ENCODE measurements at places on chromosomes 5 and 9.

DNA sequence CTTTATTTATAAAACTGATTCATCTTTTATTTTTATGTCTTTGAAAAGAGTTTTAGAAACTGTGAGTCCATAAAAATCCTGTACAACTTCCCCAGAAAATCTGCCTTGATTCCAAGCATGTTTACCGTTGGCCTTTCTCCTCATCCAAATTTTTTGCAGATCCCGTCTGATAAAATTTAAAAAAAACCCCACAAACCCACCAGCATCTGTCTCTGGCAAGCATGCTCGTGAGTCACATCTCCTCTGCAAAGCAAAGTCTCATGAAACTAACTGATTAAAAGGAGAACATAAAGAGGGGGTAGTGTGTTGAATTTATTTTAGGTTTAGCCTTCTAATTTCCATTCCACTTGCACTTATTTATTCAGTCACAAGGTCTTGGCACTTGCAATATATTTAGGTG, 109.4 kb downstream of the MAT2B start:
- no peak for DNase-seq

DNA sequence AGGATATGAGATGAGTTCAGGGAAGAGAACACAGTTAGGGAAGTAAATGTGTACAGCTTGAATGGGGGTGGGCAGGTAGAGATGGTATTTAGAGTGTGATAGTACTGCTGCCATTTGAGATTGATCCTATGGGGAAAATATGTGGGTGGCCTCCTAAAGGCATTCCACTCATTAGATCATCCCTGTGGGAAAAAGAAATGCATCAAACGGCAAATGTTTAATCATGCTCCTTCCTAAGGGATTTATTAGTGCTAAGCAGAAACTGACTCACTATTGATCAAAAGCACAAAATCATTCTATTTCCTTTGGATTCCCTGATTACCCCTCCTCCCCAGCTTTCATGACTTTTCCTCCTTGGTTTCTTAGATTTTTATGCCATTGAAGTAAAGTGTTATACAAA, 36.4 kb upstream of the SMC5 start:
- DNase-seq, result no peak

DNA sequence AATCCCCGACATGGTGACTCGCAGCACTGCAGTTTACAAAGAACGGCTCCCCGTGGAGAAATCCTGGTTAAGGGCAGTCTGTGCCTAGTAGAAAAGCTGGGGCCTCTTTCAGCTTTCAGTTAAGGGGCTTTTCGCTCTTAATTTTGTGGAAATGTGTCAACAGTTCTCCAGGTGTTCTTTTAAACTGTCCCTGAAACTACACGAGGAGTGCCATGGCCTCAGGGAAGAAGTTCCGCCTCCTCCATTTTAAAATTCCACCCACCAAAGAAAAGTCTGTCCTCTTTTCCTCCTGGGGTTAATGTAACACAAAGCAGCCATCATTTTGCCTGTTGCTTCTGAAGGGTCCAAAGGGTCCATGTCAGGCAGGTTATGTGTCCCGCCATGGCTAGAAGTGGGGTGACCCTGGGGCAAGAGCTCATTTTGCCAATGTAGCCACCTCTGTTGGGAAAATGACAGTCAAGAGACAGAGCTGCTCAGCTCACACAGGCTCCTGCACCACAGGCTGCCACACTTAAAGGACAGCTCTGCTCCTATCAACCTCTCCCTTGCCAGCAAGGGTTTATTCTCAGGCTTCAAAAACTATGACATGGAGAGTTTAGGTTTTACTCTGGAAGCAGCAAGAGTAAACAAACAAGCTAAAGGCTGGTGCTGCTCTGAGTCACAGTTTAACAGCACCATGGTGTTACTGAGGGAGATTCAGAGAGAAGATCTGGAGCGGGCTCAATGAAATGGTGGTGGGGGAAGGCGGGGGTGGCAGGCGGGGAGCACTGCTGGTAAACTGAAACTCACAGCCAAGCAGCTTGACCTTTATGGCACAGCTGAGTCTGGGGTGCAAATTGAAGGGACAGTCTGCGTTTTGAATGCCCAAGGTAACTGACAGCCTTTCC, 3.2 kb downstream of the WHRN start:
- no peak for DNase-seq

DNA sequence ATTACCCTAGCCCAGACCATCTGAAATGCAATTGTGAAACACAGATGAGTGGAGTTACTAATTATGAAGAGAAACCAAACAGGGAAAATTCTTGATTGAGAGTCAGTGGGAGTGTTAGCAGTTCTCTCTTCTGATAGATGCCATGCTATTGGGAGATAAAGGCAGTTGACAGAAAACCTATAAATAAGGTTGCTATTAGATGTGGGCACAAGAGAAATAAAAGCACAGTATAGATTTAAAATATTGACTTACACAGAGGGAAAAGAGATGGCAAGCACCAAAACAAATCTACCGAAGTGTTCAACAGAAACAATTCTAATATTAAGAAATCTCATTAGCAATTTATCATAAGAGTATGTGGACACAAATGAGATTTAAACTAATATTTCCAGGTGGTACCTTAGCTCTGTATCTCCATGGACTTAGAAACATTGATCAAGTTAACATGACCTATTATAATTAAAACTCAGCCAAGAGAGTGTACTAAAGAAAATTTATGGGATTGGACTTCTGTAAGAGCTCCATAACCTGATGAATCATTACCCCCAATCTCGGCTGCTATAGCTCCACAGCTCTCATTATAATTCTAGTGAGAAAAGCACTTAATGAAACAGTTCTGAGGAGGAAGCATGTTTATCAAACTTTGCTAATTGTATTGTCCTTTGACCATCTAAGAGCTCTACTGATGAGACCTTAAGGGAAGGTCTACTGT, 665.0 kb upstream of the RIOK2 start:
- no peak for DNase-seq

DNA sequence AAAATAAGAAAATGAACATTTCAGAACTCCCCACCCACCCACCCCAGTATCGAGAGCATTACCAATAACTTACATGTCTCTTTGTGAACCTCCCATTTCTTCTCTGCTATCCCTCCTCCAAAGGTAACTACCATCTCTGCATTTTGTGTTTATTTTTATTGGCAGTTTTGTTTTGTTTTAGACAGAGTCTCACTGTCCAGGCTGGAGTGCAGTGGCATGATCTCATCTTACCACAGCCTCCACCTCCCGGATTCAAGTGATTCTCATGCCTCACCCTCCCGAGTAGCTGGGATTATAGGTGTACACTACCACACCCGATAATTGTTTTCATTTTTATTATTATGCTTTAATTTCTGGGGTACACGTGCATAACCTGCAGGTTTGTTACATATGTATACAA, 21.7 kb upstream of the GLIS3 start:
- DNase-seq, result no peak

DNA sequence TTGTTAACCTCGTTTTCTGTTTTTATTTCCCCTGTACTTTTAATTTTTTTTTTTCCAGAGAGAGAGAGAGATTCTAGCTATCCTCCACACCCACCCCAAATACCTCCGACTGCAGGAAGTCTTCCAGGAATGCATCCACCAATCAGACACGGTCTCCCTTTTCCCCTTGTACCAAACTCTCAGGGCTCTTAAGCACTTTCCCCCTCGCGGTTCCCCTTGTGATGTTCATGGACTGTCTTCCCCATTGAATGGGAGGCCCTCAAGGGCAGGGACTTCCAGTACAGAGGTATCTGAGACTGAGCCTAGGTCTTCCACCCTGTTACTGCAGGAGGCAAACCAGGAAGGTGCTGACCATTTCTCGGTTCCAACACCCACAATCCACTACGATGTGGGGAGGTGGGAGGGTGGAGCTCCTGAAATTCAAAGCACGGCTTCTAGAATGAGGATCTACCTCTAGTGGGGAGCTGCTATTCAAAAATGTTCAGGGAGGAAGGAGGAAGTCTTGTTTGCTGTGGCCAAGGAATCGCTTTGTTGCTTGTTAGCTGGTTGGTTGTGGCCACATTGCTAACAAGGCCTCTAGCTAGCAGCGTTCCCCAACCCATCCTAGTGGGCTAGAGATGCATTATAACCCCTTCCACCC, 37.5 kb upstream of the PTGS1 start:
- no peak for DNase-seq

GRCh38 chr9:121566481-121567465, 67.1 kb upstream of the GGTA1 start:
- DNase-seq, result no peak

DNA sequence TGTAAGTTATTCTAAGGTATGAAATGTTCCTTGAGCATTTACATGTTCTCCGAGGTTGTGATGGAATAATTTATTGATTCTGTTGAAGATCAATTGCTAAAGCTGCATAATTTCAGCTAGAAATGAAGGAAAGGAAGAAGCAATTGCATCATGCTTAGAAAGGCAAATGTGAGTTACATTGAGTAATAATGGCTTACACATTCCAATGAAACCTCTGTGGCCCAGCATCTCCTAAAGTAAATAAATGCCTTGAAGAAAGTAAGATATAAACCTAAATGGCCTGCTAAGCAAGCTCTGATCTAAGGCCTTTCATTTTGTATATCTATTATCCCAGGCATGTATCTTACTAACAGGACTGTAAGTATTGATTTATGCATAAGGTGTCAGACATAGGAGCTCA, 677.3 kb upstream of the RGMB start:
- no peak for DNase-seq

DNA sequence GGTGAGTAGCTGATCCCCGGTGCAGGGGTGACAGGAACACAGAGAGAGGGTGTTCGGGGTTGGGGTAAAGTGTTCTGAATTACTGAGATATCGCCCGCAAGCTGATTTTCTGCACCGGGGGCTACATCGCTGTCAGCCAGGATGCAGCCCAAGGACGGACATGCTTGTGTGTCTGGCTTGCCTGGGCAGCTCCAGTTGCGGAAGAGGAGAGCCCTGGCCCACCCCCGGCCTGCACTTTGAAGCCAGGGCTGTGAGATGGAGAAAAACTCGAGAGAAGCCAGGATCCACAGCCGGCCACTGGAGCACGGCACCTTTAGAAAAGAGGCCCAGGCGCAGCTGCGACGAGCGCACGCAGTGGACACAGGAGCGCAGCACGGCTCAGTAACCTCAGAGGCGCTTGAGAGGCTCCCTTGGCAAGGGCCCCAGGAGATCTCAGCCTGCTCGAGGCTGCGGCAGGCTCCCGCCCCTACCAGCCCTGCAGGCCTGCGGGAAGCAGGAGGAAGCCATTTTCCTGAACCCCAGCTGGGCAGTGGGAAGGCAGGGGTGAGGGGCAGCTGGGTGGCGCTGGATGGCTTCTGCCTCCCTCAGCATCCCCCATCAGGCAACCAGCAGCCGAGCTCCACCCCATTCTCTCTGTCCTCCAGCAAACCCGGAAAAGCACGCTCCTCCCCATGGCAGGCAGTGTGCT, 59.2 kb downstream of the C9orf50 start:
- DNase-seq, result no peak

DNA sequence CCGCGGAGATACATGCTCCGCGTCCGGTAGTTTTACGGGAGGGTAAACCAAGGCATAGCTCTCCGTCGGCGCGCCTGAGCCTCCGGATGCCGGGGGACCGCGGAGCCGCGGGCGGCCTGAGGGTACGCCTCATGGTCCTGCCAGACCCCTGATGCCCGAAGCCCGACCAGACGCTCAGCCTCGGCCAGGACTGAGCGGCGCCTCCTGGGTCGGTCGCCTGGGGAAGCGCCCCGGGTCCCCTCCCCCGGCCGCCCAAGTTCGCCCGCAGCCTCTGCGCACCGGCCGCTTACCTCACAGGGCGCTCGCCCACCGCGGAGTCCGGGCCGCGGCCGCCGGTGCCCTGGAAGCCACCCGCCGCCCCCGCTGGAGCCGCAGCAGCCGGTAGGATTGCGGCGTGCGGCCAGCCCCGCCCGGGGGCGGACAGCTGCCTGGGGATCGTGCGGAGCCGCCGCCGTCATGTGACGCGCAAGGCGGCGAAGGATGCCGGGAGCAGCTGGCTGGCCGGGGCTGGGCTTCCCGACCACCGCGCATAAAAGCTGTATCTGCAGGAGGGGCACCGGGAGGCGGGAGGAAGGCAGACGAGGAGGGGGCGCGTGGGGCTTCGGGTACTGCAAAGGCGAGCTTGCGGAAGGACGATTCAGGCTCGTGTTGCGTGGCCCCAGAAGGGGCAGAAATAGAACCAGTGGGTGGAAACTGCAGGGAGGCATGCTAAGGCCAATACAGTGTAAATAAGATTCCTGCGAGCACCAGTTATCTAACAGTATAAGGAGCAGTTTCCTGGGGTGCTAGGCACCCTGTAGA, at the start of gene FBXO10:
Gene FBXO10 (minus strand): TSS at position 460 of the 801 bp plus-strand sequence. CDS start 34,612 bp downstream, outside the sequence.
- DNase-seq, result no peak

DNA sequence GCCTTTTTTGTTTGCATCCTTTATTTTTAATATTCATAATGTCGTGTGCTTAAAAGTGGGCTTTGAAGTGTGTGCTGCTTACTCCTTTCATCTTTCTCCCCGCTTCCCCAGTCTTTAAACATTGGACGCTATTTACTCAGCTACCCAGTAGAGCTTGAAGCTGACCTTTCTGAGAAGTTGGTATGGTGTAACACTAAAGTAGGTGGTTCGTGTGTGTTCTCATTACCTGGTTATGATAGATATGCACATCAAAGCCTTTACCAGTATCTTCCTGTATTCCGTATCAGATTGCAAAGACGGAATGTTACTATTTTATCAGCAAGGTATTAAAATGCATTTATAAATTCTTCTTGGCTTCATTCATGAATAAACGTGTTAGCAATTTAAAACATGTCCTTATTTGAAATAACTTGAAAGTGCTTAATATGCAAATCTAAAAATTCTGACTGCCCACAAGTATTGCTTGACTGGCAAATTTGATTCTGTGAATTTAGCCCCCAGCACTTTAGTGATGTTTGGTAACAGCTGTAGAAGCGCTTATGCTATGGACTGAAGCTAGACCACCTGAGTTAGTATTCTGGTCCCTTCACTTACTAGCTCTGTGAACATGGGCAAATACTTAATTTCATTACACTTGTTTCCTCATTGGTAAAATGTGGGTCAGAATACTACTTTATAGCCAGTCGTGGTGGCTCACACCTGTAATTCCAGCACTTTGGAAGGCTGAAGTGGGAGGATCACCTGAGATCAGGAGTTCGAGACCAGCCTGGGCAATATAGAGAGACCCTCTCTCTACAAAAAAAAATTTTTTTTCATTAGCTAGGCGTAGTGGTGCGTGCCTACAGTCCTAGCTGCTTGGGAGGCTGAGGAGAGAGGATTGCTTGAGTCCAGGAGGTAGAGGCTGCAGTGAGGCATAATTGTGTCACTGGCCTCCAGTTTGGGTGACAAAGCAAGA, 1.7 kb downstream of the RRAGA start:
- DNase-seq, result no peak

DNA sequence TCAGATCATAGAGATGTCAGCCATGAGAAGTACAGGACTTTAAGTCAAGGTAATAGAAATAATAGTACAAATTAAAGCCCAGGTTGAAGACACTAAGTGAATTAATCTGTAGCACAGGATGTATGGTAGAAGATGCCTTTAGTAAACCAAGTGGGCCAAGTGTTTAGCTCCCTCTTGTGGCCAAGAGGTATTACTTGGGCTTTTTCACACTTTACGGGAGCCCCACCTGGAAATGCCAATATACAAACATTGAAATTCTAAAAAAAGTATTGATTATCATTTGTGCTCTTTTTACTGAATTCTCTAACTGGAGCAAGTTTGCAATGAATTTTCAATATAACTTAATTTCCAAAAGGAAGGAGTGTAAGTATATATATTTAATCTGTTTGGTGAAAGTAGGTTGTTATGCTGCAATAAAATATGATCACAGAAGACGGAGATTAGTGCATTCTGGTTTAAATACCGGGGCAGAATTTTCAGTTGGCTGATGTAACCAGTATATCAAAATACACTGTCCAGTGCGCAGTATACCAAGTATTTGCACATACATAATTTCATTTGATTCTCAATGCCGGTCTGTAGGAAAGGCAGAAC, 84.7 kb downstream of the PARP8 start:
- no peak for DNase-seq

All from stimulated activated CD8-positive, alpha-beta memory T cell treated with anti-CD3 and anti-CD28 coated beads, Interleukin-2, amount 100 ng/mL, for 1 hour (primary cell).